Caco-2 (cell line): ENCODE measurements at places on chromosomes 3 and 15.

GRCh38 chr15:79495775-79496174 is 63.6 kb downstream of the MINAR1 start:
- no peak overlapping the region for H3K4me3 ChIP-seq
- H3K27me3 ChIP-seq, result no peaks in the 10 kb centered on the region
- no peaks in the 10 kb centered on the region for H3K36me3 ChIP-seq
- DNase-seq, result no peak
- no peaks in the 10 kb centered on the region for H3K4me1 ChIP-seq

DNA sequence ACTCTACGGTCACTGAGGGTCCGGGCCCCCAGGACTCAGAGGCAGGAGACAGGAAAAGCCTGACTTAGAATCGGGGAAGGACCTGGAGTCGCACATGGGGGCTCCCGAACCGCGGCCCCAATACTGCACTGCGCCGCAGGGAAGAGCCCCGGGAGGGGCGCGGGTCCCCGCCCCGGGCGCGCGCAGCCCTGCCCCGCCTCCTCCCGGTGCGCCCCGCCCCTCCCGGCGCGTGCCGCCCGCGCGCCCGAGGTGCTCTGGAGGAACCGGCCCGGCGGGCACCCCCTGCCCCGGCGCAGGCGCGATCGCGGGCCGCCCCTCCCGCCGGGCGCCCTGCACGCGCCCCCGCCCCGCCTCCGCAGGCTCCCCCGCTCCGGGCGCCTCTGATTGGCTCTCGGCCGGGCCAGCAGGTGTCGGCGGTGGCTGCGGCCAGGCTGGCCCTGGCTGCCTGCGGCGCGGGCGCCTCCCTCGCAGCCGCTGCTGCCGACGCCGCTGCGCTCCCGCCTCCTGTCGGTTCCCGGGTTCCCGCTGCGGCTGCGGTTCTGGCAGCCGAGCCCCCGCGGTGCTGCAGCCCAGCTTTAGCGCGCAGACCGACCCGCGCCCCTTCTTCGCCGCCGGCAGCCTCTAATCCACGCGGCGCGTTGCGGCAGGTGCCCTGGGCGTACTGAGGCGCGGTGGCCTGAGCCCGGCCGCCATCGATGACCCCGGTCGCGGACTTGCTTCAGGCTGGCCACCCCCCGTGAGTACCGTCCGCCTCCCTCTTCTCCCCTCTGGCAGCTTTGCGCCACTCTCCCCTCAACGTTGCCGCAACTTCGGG is at the start of gene MYRIP:
Gene MYRIP (plus strand): TSS at position 429 of the 814 bp plus-strand sequence. CDS start 91,208 bp downstream, outside the sequence.
- peak; percentile 65 for DNase-seq
- H3K4me1 ChIP-seq, result peaks cover 7% of the 10 kb centered on the region; the same call in 1 of the 2 replicates
- no peak within 1 kb of the TSS for H3K27ac ChIP-seq
- H3K36me3 ChIP-seq, result no peaks in the 10 kb centered on the region
- peaks cover 4% of the 10 kb centered on the region for H3K27me3 ChIP-seq

DNA sequence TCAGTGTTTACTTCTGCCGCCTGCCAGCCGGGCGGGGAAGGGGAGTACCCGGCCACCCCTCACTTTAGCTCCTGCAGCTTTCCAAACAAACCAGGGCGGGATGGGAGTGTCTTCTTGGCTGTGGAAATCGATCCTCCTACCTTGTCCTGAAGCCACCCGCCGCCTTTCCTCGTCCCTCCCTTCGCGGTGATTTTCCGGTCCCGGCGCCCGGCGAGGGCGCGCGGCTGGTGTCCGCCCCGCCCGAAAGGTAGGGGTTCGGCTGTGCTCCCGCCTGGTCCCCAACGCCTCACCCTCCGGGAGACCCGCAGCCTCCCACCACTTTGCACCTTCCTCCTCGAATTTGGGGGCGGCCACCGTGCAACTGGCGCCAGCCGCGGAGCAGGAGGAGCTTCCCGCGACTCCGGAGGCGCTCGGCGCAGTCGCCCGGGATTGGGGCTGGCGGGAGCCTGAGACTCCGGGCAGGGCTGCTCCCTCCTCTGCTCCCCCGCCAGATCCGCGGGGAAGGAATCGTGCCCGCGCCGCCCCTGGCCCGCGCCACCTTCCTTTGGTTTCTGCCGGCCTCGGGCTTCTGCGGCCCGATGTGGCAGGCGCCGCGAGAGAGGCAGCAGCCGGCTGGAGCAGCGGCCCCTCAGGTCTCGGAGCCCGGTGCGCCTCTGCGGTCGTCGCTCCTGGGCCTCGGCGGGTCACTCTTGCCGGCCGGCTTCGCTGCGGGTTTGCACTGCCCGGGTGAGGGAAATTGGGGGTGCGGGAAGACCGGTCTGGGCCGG is 30.7 kb upstream of the ST3GAL6 start:
- peaks cover 25% of the 10 kb centered on the region for H3K4me1 ChIP-seq
- no peaks in the 10 kb centered on the region for H3K27me3 ChIP-seq
- peak overlapping the region; percentile 79 for H3K27ac ChIP-seq
- no peaks in the 10 kb centered on the region; the same call in 1 of the 2 replicates for H3K36me3 ChIP-seq
- DNase-seq, result peak; percentile 89

GRCh38 chr3:187013159-187013716 is 82.9 kb downstream of the ST6GAL1 start:
- no peak for DNase-seq
- H3K4me3 ChIP-seq, result no peak overlapping the region
- H3K27me3 ChIP-seq, result no peaks in the 10 kb centered on the region

DNA sequence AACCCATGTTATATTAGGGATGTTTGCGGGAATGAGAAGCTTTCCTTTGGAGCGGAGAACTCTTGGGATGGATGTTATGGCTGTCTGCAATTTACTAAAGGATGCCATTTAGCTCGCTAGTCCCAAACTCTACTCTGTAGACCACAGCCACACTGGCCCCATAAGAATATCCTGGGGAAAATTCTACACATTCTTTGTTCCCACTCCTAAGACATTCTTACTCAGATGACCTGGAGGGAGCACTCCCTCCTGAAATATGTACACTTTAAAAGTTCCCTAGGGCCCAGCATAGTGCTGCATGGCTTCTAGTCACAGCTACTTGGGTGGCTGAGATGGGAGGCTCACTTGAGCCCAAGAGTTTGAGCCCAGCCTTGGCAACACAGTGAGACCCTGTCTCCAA is 288.7 kb upstream of the RORA start:
- no peaks in the 10 kb centered on the region for H3K36me3 ChIP-seq
- no peak overlapping the region for H3K27ac ChIP-seq

- no peaks in the 10 kb centered on the region for H3K36me3 ChIP-seq
- H3K4me3 ChIP-seq, result no peak overlapping the region
- H3K4me1 ChIP-seq, result no peaks in the 10 kb centered on the region
- H3K27me3 ChIP-seq, result no peaks in the 10 kb centered on the region
Observed at GRCh38 chr15:43977072-43977884, 150.5 kb downstream of the WDR76 start.

- no peaks in the 10 kb centered on the region; the same call in none of the 2 replicates for H3K36me3 ChIP-seq
- H3K27me3 ChIP-seq, result no peaks in the 10 kb centered on the region
- no peak overlapping the region for H3K4me3 ChIP-seq
- DNase-seq, result no peak
- no peak overlapping the region for H3K27ac ChIP-seq
Observed at GRCh38 chr15:30922480-30923311, 19.0 kb downstream of the FAN1 start.
